Bone marrow (tissue), 2 donors: ENCODE measurements at places on chromosomes 1 and 21.

DNA sequence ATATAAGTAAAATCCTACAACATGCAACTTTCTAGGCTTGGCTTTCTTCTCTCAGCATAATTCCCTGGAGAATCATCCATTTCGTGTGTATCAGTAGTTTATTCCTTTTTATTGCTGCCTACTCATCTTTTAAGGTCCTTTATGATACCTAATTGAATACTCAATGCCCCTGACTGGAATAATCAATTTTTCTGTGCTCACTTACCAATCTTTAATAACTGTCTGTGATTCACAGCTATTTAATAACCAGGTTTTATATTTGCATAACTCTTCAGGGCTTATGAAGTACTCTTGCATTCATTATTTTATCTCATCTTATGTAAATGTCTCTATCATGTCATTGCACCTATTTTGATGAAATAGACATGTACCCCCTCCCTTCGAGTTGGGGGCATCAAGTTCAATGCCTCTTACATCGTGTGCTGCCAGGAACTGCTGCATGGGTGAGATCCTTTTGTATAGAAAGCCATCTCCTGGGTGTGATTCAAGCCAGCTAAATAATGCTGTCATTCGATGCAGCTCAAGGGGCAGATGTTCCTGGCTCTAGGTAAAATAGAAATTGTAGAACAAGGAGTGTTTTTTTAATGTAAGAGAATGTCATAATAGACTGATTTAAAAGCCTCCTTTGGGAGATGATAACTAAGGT is 222.7 kb downstream of the SLC35F3 start:
- no peak for DNase-seq

- DNase-seq, result no peak
Measured at GRCh38 chr1:233105225-233105624, 154.8 kb downstream of the NTPCR start.

DNA sequence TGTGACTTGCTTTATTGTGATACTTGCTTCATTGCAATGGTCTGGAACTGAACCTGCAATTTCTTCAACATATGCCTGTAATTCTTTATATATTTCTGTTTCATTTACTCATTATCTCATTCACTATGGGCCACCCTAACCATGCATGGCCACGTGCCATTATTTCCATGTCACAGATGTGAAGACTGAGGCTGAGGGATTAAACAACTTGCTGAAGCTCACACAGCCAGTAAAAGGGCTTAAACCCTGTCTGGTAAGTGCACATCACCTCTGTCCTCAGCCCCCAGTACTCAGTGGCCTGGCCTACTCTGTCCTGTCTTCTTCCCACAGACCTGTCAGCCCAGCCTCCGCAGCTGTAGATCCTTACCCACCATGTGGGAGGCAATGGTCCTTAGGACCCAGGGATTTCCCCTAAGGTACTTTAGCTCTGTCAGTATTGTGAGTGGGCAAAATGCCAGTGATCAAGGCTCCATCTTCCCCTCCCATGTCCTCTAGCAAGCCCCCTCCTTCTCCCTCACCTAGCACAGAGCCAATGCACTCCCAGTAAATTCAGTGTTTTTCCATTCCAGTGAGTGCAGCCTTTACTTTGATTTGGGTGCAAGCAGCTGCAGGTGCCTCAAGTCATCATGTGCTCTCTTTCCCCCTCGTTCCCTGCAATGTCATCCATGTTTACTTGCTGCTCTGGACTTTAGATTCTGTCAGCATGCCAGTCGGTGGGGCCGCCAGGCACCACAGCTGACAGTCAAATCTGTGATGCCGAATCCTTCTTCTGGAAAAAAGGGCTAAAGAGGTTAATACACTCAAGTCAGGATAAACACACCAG is 228.2 kb upstream of the PROX1 start:
- DNase-seq, result no peak

- no peak for DNase-seq
Measured at GRCh38 chr1:178485541-178485981, 11.2 kb downstream of the CLEC20A start.

- no peak for DNase-seq
Measured at GRCh38 chr1:221911714-221912113, 169.8 kb upstream of the DUSP10 start.
